Skeletal muscle cell (primary cell): ENCODE measurements at places on chromosomes 1 and 21.
A peak's percentile ranks its signal among the peaks of the same experiment; 100 is the strongest.

- DNase-seq = peak; percentile 99
Measured at GRCh38 chr1:234962340-234962989, 166.2 kb downstream of the TOMM20 start.

DNA sequence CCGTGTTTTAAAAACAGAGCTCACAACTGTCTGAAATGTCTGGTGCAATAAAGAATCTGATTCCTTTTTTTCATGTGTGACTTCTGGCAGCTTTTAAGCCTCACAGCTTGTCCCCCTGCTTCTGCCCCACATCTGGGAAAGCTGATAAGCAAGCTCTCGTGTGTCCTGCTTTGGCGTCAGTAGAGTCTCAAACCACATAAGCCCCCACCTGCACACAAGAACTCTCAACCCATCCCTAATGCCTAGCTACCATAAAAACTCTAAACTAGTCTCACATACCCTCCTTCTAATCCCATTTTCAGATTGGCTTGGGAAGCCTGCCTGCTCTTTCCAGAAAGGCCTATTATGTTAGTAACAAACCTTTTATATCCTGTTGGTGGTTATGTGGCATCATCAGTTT, 94.6 kb upstream of the DAB1 start:
- no peak for DNase-seq

- no peak for DNase-seq
Measured at GRCh38 chr1:58874757-58875755, 91.2 kb upstream of the JUN start.

- DNase-seq = no peak
Measured at GRCh38 chr1:24415910-24416665, 486 bp downstream of the NIPAL3 start.
